ENCODE measurements at places on chromosomes 3 and 15. TPM values are rescaled to one million over a fixed set of nuclear protein-coding genes. Genes with fewer than 3 reads are reported as not detected.

DPPA2 gene
- not detected for total RNA-seq

IL20RB gene
- total RNA-seq = 0.38 TPM

CPN2 gene
- total RNA-seq = not detected

MUC13 gene
- total RNA-seq = not detected

DNAH12 gene
- total RNA-seq = 0.28 TPM

KLF15 gene
- 0.38 TPM for total RNA-seq

CAPN3 gene
- 0.77 TPM for total RNA-seq

A4GNT gene
- not detected for total RNA-seq

GUCA1C gene
- not detected for total RNA-seq

LRRN1 gene
- under 0.01 TPM for total RNA-seq

IL5RA gene
- total RNA-seq = not detected

TNNC1 gene
- total RNA-seq = 2.5 TPM

PLXNB1 gene
- total RNA-seq = 5.6 TPM

DLEC1 gene
- total RNA-seq = 0.28 TPM

CCDC54 gene
- total RNA-seq = not detected

RAB27A gene
- 8.2 TPM for total RNA-seq

SAMD7 gene
- not detected for total RNA-seq

GP5 gene
- 1.1 TPM for total RNA-seq

LRRC2 gene
- 3.6 TPM for total RNA-seq

ITIH1 gene
- 0.56 TPM for total RNA-seq

CPNE9 gene
- total RNA-seq = not detected

PSTPIP1 gene
- total RNA-seq = 0.56 TPM

CCR4 gene
- total RNA-seq = 0.85 TPM

EPB42 gene
- not detected for total RNA-seq

ROPN1 gene
- total RNA-seq = not detected

NAALADL2 gene
- 7.3 TPM for total RNA-seq

All from regular cardiac myocyte (primary cell).